Kidney capillary endothelial cell (primary cell): ENCODE measurements at places on chromosomes 11 and 22.
A peak's percentile ranks its signal among the peaks of the same experiment; 100 is the strongest.

DNA sequence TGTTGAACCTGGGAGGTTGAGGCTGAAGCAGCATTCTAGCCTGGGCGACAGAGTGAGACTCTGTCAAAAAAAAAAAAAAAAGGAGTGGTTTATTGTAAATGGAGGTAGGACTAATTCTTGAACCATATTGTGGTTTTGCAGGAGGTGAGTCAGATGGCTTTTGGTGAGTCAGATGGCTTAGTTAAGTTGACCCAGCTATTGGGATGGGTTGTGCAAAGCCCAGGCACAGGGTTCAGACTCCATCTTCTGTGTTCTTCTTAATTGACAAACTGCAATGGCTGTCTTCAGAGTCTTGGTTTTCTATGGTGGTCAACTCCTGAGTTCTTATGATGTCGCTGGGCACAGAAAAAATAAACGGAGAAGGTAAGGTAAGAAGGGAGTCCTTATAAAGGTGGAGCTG, 182.7 kb downstream of the ADAMTS15 start:
- no peak for DNase-seq

- DNase-seq: no peak
Observed at GRCh38 chr11:123409456-123410217, 20.4 kb upstream of the GRAMD1B start.

DNA sequence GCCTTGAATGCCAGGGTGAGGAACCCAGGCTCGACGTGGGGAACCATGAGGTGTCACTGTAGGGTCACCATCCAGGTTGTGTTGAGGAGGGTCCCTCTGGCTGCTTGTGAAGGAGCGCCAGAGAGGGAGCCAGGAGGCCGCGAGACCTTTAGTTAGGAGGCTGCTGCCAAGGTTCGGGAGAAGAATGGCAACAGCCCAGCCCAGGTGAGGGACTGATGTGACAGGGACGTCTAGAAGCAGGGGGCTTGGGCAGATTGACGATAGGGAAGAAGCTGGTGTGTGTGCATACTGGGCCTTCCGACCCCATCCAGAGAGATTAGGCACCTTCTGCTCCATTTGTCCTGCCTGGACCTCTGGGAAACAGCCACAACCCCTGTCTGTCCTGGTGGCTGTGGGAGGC, 49.0 kb downstream of the MYO7A start:
- no peak for DNase-seq

- no peak for DNase-seq
Observed at GRCh38 chr11:134893810-134894685, 482.0 kb upstream of the B3GAT1 start.

DNA sequence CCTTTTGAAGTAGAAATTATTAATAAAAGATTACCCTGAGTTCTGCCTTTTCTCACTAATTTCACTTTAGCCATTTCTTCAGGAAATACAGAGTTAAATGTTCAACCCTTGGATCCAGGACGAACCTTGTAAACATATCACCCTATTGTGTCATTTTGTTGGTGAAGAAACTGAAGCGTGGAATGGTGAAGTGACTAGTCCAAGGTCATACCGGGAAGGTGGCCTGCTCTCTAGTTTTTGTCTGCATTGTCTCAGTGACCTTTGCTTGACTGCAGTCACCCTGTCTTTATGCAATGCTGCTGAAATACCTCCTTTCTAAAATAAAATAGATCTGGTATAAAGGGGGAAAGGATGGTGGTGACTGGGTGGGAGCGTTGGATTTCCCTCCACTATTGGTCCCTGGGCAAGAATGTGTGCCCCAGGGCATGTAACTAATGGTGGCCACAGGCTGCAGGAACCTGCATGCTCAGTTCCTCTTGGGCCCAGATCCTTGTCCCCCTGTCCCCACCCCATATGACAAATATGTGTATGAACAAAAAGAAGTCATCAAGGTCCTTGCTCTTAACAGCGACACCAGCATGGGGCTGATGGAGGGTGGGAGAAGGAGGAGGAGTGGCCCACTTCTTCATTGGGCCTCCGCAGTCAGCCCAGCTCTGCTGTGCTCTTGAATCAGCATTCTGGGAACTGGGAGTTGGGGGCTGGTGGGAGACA, 977 bp upstream of the SORL1-AS1 start:
- no peak for DNase-seq

GRCh38 chr11:128621601-128622501, 34.5 kb upstream of the ETS1 start:
- peak; percentile 87 for DNase-seq

- no peak for DNase-seq
Observed at GRCh38 chr11:126496576-126497337, 141.3 kb downstream of the ST3GAL4 start.

DNA sequence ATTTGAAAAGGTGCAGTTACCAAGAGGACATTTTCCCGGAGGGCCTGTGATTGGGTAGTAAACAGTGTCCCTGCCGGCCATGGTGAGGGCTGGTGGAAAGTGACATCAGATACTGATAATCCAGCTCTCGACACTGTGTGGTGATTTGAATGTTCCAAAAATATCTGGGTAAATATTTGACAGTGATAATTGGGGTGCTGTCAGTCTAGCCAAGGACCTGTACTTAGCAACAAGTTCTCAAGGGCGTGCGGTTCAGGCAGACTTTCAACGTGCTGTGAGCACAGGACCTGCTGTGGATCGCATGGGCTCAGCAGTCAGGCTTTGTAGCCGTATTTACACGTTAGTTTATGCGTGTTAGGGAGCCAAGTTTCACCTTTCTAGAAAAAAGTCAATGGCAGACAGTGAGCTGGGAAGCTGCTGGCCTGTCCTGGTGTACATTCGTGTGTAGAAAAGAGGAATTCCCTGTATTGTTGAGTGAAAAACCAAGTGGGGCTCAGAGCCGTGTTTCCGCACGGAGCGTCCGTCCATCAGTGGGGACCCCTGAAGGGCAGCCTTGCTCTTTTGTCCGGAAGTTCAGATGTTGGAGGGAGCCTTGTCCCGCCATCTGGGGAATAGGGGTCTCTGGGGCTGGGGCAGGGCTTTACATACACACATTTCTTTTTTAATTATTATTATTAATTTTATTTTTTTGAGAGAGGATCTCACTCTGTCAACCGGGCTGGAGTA, 11.3 kb downstream of the TRMU start:
- no peak for DNase-seq

GRCh38 chr22:39472570-39473556, 16.1 kb downstream of the MGAT3 start:
- no peak for DNase-seq

DNA sequence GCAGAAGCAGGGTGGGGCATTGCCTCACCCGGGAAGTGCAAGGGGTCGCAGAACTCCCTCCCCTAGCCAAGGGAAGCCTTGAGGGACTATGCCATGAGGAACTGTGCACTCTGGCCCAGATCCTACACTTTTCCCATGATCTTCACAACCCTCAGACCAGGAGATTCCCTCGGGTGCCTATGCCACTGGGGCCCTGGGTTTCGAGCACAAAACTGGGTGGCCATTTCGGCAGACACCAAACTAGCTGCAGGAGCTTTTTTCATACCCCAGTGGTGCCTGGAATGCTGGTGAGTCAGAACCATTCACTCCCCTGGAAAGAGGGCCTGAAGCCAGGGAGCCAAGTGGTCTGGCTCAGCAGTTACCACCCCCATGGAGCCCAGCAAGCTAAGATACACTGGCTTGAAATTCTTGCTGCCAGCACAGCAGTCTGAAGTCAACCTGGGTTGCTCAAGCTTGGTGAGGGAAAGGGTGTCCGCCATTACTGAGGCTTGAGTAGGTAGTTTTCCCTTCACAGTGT, 573.7 kb upstream of the ANO3 start:
- no peak for DNase-seq

DNA sequence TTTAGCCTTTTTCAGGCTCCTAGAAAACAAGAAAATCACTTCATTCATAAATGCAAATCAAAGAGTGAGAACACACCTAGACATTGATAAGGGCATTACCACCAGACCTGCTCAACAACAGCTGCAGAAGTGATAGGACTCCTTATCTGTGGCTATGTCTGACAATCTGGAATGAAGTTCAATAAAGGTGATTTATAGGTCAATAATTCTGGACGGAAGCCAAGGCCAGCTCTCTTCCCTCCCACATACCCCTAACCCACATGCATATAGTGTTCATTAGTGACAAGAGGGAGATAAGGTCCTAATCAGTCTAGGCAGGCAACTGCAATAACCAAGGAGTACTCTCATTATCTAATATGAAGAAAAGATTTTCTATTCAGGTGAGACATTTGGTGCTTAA, 111.3 kb downstream of the ETS1 start:
- no peak for DNase-seq

- no peak for DNase-seq
Observed at GRCh38 chr11:57512646-57513451, 2.7 kb downstream of the SLC43A1 start.

DNA sequence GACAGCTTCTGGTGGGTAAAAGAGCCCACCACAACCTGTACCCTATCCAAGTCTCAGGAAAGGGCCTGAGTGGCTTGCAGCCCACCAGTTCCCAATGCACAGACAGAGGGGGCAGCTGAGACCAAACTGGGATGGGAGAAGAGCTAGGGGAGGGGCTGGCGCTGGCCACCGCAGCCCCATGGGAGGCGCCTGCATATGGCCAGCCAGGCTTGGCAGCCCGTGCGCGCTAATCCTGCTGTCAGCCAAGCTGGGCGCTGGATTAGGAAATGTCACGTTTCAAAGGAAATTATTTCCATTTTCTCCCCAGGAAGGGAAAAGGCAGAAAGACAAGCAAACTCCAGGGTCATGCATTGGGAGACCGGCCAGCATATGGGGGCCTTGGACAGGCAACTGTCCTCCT, 236.8 kb downstream of the BUD13 start:
- no peak for DNase-seq

- DNase-seq: no peak
Observed at GRCh38 chr11:81787584-81788049, 946.0 kb downstream of the FAM181B start.

GRCh38 chr11:3163241-3163981, 1.7 kb downstream of the OSBPL5 start:
- no peak for DNase-seq

- no peak for DNase-seq
Observed at GRCh38 chr11:128389461-128389976, 197.8 kb downstream of the ETS1 start.

- no peak for DNase-seq
Observed at GRCh38 chr11:133228471-133229329, 303.6 kb downstream of the OPCML start.

GRCh38 chr11:59862252-59862651, 4.0 kb downstream of the TCN1 start:
- no peak for DNase-seq

DNA sequence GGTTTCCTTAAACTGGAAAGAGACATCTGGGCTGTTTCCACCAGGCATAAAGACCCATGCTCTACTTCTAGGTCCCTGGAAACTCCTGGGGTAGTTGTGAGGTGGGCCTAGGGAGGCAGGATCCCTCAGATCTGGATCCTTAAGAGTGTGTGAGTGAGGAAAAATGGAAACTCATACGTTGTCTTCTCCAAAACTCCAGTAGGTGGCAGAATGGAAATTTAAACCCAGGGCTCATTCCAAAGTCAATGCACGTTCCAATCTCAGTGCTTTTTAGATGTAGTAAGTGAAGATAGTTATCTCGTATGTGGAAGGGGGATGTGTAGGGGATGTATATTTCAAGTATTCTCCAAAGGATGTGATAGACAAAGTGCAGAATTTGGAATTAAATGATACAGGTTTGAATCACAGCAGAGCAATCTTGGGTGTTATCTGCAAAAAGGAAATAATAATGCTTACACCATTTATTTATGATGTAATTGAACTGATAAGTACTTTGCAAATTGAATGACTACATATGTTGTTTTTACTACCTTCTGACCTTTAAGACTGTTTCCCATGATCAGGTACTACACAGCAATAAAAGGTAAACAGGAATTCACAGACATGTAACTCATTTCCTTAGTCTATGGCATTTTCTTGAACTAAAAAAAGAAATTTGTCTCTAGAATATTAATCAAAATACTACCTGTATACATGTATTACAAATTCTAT, 13.1 kb upstream of the MMP1 start:
- no peak for DNase-seq

- no peak for DNase-seq
Observed at GRCh38 chr11:100703139-100703538, 16.1 kb downstream of the ARHGAP42 start.

DNA sequence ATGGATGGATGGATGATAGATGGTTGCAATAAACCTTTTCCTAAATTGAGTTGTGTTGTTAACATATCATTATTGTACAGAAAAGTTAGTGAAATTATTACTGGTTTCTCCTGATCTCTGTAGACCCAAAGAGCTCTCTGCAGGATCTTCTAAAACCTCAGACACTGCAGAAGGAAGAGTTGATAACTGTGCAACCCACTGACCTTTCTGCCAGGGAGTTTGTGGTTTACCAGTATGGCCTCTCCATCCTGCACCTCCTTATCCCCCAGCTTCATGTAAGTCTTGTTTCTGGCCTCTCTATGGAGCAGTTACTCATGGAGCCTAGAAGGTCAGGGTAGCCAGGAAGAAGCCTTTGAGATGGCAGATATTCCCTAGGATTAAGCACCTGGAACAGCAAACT, 45.6 kb downstream of the BTG4 start:
- no peak for DNase-seq

DNA sequence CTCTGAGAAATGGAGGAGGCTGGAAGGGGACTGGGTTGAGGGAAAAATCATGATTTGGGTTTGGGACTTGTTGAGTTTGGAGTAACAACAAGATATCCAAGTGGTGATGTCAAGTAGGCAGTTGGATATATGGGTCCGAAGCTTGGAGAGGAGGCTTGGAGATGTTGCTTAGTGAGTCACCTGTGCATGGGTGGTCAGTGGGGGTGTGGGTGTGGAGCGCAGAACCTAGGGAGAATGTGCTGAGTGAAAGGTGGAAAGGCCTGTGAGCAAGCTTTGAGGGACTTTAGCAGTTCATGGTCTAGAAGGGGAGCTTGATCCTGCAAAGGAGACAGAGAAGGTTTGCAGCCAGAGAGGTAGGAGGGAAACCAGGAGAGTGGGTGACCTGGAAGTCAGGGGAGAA, 38.2 kb downstream of the PRDM11 start:
- no peak for DNase-seq

DNA sequence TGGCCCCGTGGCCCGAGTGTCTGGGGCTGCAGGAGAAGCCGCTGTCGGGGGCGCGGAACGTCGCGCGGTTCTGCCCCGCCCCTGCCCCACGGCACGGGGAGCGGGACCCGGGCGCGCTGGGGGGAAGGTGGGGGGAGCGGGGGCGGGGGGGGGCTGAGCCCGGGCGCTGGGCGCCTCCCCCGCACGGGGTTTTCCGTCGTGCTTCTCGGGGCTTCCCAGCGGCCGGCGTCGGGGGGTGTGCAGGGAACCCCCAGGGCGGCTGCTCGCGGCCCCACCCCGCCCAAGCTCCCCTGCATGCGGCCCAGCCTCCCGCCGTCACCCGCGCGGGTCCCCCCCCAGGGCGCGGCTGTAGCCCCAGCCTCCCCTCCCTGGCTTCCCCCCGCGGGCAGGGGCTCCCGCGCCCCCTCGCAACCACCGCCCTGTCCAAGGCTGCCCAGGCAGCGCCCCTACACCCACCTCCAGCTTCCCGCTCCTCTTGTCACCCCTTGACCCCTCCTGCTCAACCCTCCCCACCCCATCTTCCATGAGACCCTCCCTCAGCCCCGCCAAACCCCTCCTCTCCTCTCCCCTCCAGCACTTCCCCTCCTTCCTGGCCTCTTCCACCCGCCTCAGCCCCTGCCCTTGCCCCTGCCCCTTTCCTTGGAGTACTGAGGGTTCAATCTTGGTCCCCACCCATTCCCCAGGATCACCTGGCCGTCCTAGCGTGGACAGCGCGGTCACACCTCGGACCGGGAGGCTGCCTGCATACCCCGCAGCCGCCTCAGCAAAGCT, 1.7 kb downstream of the IL17REL start:
- DNase-seq: no peak

GRCh38 chr22:42431401-42432019, 693 bp downstream of the NFAM1 start:
- no peak for DNase-seq

- DNase-seq: no peak
Observed at GRCh38 chr22:23255506-23256170, 75.3 kb downstream of the BCR start.
